HFF-Myc (cell line): ENCODE measurements at places on chromosomes 4 and X.

GRCh38 chr4:173218411-173219125, 50.0 kb downstream of the GALNT7 start:
- DNase-seq, result no peak

DNA sequence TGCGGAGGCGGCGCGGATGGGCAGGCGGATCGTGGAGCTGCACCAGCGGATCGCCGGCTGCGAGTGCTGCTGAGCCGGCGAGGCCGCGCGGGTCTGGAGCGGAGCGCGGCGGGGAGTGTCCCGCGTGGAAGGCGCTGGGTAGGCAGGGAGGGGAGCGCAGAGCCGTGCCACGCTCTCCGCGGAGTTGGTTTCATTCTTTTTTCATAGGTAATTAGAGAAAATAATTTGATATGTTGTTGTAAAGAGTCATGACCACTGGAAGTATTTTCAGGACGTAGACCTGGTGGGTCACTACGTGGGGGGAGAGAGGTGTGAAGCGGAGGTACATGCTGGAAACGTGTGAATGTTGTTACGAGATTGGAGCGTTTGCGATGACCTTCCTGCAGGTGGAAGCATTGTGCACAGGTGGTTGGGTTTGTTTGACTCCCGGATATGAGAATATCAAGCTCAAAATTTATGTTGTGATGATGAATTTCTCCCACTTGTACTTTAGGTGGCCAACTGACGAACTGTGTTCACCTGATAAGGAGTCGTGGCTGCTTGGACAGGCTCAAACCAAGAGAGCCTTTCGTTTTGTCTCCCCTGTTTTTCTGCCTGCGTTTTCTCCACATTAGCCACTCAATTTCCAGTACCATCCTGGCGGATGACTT, 19.1 kb upstream of the S100P start:
- no peak for DNase-seq

GRCh38 chrX:34063616-34064015, 68.5 kb downstream of the FAM47A start:
- no peak for DNase-seq

DNA sequence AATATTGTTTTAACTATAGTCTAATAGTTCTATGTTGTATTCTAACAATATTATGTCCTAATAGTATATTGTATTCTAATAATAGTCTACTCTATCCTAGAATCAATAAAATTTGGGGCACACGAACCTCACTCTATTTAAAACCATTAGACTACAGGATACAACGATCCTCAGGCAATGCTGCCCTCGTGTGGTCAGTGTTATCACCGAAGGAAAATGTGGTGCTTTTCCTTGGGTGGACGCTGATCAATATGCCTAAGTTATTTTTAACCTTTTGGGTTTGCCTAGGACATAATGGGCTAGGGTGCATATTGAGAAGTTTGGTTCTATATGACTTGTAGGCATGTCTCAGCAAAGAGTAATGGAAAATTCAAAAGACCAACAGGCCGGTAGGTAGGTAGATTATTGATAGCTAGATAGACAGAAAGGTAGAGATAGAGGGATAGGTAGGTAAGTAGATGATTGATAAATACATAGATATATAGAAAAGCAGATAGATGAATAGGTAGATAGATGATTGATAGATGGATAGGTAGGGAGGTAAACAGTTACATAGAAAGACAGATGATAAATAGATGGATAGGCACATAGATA, 75.1 kb downstream of the PRKX start:
- no peak for DNase-seq

GRCh38 chrX:139831675-139832456, 101.0 kb downstream of the ATP11C start:
- peak; percentile 54 for DNase-seq

GRCh38 chr4:10033191-10033881, 12.0 kb upstream of the SLC2A9 start:
- DNase-seq, result no peak

DNA sequence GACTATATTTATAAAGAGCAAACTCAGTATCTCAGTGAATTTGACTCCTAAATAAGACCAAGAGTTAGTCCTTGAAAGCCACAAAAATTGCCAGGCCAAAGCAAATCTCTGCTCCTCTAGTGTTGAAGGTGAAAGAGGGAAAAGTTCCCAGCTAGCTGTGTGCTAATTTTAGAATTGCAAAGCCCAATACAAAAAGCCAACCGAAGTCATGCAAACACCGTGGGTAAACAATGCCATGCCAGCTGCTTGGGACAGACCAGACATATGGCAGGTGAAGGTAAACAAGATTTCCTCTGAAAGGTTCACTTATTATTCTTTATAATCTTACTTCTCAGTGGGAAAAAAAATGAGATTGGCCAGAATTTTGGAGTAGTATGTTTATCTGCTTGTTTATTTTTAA, 80.5 kb upstream of the LNX1 start:
- no peak for DNase-seq

GRCh38 chr4:3491681-3492405, 28.7 kb downstream of the DOK7 start:
- peak; percentile 24 for DNase-seq

DNA sequence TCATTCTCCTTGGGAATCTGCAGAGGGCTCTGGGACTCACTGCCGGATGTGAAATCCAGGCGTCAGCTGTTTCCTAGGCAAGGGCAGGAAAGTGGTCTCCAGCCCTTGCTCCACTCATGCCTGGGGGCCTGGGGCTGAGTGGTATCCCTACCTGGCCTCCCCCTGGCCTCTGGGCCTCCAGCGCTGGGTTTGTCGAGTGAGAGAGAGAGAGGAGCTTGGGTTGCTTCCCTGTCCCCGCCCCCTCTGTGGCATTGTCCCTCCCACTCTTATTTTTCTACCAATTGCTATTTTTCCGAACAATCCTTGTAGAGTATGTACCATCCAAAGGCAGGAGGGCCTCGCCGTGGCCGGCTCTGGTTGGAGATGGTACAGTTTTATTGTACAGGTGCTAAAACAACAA, 53.1 kb downstream of the ELF4 start:
- DNase-seq, result no peak

- DNase-seq, result no peak
Observed at GRCh38 chr4:109611045-109611646, 51.1 kb downstream of the MCUB start.

- no peak for DNase-seq
Observed at GRCh38 chr4:139825523-139826014, 159.9 kb downstream of the MGST2 start.

- DNase-seq, result no peak
Observed at GRCh38 chr4:155248002-155248896, 39.8 kb downstream of the NPY2R start.

DNA sequence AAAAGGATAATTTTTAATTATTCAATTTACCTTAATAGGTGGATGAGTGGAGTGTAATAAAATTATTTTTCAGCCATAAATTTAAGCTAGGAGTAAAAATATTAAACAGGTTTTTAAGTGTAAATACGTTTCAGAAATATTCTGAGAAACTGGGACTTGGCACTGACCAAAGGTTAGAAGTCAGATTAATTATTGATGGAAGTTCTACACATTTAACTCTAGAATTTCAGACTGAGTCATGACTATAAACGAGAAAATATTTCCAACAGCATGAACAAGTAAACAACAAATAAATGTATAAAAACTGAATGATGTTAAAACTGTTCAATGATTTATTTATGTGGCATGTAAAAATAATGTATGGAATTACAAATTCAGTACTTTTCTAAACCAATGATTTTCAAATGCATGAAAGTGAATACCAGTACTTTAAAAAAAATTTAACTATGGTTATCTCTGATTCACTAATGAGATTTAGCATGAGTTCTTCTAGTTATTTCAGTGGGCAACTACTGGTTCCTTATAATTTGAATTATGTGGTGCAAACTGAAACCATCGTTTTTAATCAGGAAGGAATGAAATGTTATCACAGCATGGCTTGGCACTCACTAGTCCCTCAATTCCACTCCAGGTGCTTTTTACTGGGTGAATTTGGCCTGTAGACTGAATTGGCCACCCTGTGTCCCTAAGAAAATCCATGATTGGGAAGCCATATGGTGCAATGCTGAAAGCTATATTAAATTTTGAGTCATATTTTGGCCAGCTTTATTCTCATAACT, 244.2 kb downstream of the FSTL5 start:
- no peak for DNase-seq

- DNase-seq, result no peak
Observed at GRCh38 chr4:103664436-103665075, 55.2 kb downstream of the TACR3 start.

GRCh38 chr4:187666697-187667494, 328.7 kb upstream of the ZFP42 start:
- DNase-seq, result no peak

DNA sequence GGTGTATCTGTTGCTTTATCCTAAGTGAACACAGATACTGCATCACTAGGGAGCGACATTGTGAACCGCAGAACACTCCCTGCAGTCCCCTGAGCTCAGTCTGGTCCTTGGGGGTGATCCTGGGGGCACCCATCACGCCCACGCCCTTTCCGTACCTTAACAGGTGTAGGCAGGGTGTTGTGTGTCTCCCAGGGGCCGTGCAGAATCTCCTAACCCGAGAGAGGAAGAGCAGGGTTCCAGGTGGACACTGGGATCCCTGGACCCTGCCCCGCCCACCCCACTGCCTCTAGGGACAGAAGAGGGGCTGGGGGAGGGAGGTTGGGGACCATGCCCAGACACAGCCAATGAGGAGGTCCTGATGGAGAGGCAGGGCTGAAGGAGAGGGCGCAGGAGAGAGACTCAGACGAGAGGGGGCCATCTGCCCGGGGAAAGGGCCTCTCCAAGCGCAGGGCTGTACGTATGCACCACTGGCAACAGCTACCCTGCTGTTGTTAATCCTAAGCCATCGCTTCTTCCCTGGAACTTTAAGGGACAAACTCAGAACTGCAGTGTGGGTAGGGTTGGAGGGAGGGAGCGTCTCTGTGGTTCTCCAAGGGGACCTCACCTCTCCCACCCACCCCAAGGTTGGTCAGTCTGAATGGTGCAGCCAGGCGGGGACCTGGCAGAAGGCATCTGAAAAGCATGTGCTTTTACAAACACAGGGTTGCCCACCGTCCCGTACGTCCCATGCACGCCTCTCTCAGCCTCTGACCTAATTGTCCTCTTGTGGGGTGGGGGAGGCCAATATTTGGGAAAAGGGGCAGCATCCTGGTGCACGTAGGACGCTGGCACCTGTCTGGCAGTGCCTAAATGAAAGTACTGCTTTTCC, 2.5 kb downstream of the P2RY8 start:
- DNase-seq, result no peak

GRCh38 chr4:94403751-94404150, 48.0 kb upstream of the PDLIM5 start:
- DNase-seq, result no peak

DNA sequence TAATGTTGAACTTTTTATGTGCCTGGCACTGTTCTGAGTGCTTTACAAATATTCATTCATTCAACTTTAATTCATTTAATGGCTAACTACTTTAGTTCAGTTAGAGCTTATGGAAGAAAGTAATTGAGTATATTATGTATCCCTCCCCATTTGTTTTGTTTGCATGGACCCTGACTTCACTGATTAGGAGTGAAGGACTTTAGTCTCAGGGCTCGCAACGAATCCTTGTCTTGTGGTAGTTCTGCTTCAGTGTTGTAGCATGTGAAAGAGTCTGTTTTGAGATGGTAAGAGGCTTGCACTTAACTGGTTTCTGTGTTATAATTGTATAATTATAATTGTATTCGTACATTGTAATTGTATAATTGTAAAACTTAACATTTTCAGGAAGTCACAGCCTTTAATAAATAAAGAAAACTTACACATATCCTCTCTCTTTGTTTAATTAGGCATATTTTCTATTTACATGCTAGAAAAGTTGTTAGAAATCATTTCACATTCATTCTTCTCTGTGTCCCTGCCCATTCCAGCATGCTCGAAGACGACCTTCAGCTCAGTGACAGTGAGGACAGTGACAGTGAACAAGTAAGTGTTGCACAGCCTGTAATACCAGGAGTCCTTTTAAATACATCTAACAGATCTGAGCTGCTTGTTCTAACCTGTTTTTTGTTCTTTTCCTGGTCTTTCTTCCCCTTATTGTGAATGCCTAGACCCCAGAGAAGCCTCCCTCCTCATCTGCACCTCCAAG, 115.1 kb downstream of the KLHL8 start:
- DNase-seq, result no peak

- DNase-seq, result no peak
Observed at GRCh38 chr4:184200296-184200695, 17.4 kb downstream of the ENPP6 start.

- DNase-seq, result no peak
Observed at GRCh38 chr4:116361790-116362189, 723.6 kb downstream of the TRAM1L1 start.
